Dermis microvascular lymphatic vessel endothelial cell (primary cell): ENCODE measurements at places on chromosomes 16 and 17. TPM values are rescaled to one million over a fixed set of nuclear protein-coding genes. Genes with fewer than 3 reads are reported as not detected.

Gene TMEM204
- 95.9 and 158 TPM in 2 replicates for total RNA-seq

Gene ZDHHC1
- 3.1 and 6.4 TPM in 2 replicates for total RNA-seq

Gene ATP2C2
- not detected in 2 replicates for total RNA-seq

Gene NAGS
- 2.0 and 4.9 TPM in 2 replicates for total RNA-seq

Gene MYO15A
- total RNA-seq, result 0.13 and 0.26 TPM in 2 replicates

Gene UBE2O
- total RNA-seq, result 12.7 and 17.3 TPM in 2 replicates

Gene CD300A
- not detected in 2 replicates for total RNA-seq

Gene NLGN2
- 1.4 and 3.0 TPM in 2 replicates for total RNA-seq

Gene OR2C1
- under 0.01 TPM in 1 of 2 replicates, not detected in the other for total RNA-seq

Gene WDR81
- 7.8 and 11.4 TPM in 2 replicates for total RNA-seq

Gene KRTAP4-4
- total RNA-seq, result not detected in 2 replicates

Gene CDR2L
- total RNA-seq, result 7.2 and 10.2 TPM in 2 replicates

Gene FBXW10B
- total RNA-seq, result 0.13 TPM in 1 of 2 replicates, not detected in the other

Gene PPM1D
- total RNA-seq, result 15.8 and 22.6 TPM in 2 replicates

Gene ZSCAN32
- total RNA-seq, result 7.4 and 10.9 TPM in 2 replicates

Gene TP53TG3D
- 0.26 and 0.38 TPM in 2 replicates for total RNA-seq

Gene ESRP2
- total RNA-seq, result 0.77 and 2.1 TPM in 2 replicates

Gene CNGB1
- total RNA-seq, result not detected in 2 replicates

Gene TACO1
- total RNA-seq, result 14.8 TPM in 2 replicates

Gene TBC1D3B
- total RNA-seq, result 0.64 and 2.0 TPM in 2 replicates

Gene ZSCAN10
- total RNA-seq, result not detected in 2 replicates

Gene CDH13
- total RNA-seq, result 66.6 and 68.9 TPM in 2 replicates

Gene SLC5A10
- total RNA-seq, result not detected in 2 replicates

Gene CES5A
- total RNA-seq, result not detected in 2 replicates

Gene EFNB3
- total RNA-seq, result 0.13 and 1.1 TPM in 2 replicates

Gene GGT6
- not detected in 2 replicates for total RNA-seq

Gene SYCE1L
- 1.6 and 2.1 TPM in 2 replicates for total RNA-seq

Gene SLFN13
- 2.7 and 3.2 TPM in 2 replicates for total RNA-seq

Gene USP43
- total RNA-seq, result 0.13 TPM in 2 replicates
